ENCODE measurements at places on chromosomes 3 and 15. TPM values are rescaled to one million over a fixed set of nuclear protein-coding genes. Genes with fewer than 3 reads are reported as not detected.

DNA sequence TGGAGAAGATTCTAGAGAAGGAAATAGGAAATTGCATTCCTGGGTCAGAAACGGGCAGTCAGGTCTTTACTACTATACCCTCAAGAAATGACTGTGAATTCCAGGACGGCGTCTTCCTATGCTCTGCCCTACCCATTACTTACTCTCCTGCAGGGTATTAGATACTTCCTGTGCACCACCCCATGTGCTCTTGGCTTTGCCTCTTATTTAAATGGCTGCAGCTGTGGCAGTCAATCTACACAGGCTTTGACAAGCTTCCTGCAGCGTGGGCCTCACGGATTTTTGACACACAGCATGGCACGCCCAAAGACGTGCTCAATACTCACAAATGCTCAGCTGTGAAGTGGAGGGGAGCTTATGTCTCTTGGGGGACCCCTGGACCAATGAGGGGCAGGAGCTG lies 206.1 kb downstream of the SV2B start:
- no peak for DNase-seq

DNA sequence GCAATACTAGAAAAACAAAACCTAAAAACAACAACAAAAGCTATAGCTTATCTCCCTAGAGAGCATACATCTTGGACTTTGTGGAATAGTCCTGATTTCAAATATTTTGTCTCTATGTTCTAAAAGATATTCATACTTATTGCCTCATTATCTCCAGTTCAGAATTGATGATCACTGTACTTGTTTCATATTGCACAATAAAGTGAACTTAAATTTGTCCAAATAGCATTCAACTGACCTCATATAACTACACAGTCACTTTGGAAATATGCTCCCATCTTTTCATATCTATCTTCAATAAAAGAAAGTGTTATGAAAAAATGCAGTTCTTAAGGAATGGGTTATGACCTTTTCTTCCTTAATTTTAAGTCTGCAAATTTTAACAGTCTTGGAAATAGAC lies 228.6 kb upstream of the CMC1 start:
- no peak for DNase-seq

DNA sequence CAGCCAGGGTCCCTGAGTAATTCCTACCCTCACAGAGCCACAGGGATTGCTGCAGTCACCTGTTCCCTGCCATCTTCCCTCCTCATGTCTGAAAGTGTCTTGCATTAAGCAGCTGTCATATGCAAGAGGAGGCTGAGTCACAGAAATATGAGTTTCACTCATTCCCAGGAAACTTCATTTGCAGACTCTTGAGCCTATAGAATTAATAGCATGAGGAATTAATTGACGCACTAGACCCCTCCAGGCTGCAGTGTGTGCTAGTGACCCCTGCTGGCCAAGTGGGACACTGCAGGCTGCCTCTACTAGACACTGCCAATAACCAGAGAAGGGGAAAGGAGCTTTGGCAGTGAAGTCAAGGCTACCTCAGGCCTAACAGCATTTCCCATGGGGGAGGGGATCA lies 50.6 kb upstream of the SLC6A1 start:
- no peak for DNase-seq

NECTIN3 gene
- polyA plus RNA-seq: 28.3 TPM

- DNase-seq: peak; percentile 98
These were observed 8.4 kb downstream of the ITGB5 start for GRCh38 chr3:124878561-124879336.

GRCh38 chr15:43293432-43293831 lies 26.7 kb upstream of the TGM5 start:
- DNase-seq: peak; percentile 4

PLEKHO2 gene
- polyA plus RNA-seq: 3.8 TPM

DNA sequence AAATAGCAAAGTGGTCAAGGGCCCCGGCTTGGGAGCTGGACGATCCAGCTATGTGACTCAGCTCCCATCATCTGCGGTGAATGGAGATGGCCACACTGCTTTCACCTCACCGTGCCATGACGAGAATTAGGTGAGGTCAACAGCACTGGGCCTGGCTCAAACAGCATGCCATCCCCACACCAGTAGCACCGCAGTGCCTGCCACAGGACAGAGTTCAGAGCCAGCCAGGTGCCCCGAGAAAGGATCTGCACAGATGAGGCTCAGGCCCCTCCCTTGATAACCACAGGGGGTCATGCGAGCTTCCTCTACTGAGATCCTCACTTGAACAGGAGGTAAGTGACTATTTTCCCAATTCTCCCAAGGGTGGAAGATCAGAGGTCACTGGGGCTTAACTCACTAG lies 29.4 kb downstream of the ZXDC start:
- DNase-seq: no peak

STARD5 gene
- 2.1 TPM for polyA plus RNA-seq

DNA sequence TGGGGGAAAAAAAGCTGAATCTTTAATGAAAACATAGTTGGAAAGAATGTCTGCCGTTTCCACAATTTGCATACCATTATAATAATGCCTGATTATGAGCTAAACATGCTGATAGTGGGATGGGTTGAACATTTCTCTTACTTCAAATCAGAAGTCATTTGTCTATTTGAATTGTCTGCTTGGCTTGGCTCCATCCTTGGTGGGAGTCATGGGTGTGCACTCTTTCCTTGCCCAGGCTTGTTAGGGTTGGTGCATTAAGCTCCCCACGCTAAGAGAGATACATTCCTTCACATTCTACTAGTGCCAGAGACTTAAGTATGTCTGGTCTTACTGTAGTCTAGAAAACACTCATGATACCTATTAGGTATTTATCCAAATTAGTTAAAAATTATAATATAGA lies 121.4 kb upstream of the RARB start:
- DNase-seq: no peak

GRCh38 chr3:84946240-84946639 lies 12.5 kb upstream of the CADM2 start:
- no peak for DNase-seq

GRCh38 chr15:71476823-71477222 lies 333.5 kb upstream of the NR2E3 start:
- no peak for DNase-seq

ZBED2 gene
- 1.1 TPM for polyA plus RNA-seq

GRIP2 gene
- polyA plus RNA-seq: 1.5 TPM

DNA sequence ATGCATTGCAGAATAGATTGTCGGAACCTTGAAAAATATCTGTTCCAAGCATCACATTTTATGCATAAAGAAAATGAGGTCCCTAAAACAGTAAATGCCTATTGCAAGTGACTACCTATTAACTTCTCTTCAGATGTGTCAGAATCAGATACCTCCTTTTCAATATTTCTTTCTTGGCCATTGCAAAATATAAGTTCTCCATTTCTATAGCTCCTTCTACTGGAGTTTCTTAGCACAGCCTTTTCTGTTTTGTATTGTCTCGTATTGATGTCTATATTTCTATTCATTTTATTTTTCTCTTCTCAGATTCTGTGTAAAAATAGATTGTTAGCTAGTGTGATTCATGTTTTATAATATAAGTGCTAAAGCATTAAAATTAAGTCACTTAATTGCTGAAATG lies 63.4 kb downstream of the PPARG start:
- DNase-seq: no peak

DNA sequence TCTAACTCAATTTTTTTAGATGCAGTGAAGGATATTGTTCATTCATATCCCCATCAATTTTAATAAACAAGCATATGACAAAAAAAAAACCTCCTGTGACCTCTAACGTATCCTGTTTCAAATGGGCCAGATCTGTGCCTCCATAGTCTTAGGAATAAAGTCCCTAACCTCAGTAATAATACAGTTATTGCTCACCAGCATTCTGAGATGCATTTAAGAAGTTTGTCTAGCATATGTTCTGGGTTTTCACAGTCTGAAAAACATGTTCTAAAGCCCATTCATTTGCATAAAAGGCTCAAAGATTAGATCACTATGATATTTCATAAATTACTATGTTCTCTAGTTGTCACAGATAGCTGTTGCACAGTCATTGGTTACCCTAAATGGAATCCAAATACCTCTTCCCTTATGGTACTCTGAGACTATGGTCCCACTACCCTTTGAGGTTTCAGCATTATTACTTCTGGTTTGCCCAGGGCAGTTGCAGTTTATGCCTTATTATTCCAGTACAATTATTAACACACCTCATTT lies 190.1 kb downstream of the ZIC4 start:
- no peak for DNase-seq

TPRG1 gene
- 0.55 TPM for polyA plus RNA-seq

TAGLN3 gene
- polyA plus RNA-seq: not detected

Data from A549 (cell line).